ENCODE measurements at places on chromosomes 12 and 14. TPM values are rescaled to one million over a fixed set of nuclear protein-coding genes. Genes with fewer than 3 reads are reported as not detected.

DNA sequence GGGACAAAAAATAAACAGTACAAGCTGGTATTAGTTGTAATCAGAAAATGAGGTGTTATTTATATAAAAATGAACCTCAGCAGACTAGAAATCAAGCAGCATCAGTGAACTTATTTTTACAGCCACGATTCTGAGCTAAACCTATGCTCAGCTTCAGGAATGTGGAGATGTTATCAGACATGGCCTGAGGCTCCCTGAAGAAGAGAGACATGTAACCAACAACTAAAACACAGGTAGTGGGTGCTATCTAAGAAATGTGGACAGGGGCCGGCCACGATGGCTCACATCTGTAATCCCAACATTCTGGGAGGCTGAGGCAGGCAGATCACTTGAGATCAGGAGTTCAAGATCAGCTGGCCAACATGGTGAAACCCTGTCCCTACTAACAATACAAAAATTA is 534.3 kb downstream of the VRK1 start:
- no peaks in the 10 kb centered on the region for H3K4me1 ChIP-seq
- no peak for DNase-seq
- no peak overlapping the region for H3K27ac ChIP-seq
- no peaks in the 10 kb centered on the region for H3K27me3 ChIP-seq
- no peak overlapping the region for H3K4me3 ChIP-seq

- H3K27me3 ChIP-seq, result no peaks in the 10 kb centered on the region
- no peak for DNase-seq
- H3K27ac ChIP-seq, result peak overlapping the region; percentile 90
- H3K36me3 ChIP-seq, result no peaks in the 10 kb centered on the region
- peak overlapping the region; percentile 49 for H3K4me3 ChIP-seq
- peaks cover 4% of the 10 kb centered on the region for H3K4me1 ChIP-seq
Observed at GRCh38 chr12:114679942-114680341, 4.0 kb downstream of the TBX3 start.

GRCh38 chr12:121803861-121804416 is at the start of gene SETD1B:
Gene SETD1B, plus strand, starts transcription at chr12:121804009. Its CDS starts 729 bp downstream, at chr12:121804738.
- no peaks in the 10 kb centered on the region for H3K36me3 ChIP-seq
- no peaks in the 10 kb centered on the region for H3K27me3 ChIP-seq
- peak within 1 kb of the TSS; percentile 100 for H3K27ac ChIP-seq
- H3K4me3 ChIP-seq, result peak within 1 kb of the TSS; percentile 77
- H3K4me1 ChIP-seq, result peaks cover 10% of the 10 kb centered on the region
- peak; percentile 73 for DNase-seq

DNA sequence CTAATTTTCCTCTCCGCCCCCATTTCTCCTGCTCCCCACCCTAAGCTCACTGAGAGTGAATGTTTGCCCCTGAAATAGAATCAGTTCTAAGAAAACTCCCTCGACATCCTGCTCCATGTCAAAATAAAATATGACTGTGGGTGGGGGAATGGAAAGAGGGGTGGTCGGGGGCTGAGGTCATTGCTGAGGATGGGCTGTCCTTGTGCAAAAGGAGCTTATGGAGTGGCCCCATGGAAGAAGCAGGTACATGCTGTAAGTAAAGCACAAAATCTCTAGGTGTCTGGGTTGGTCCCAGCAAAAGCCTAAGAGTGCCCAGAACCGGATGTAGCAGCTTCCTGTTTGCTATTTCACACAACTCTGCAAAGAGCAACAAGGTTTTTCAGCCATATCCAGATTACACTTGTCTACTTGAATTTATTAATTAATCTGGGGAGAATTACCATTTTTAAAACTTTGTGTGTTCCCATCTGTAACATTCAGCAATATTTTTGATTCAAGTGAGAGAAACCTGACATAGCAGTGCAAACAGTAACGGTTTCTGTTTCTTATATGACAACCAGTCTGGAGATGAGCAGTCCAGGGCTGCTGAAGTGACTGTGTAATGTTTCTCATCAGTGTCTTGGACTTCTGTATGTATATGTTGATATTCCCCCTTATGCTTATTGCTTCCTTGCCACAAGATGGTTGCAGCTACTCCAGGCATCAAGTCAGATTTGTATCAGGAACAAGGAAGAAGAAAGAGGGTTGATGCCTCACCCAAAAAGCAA is 40.4 kb upstream of the GZMB start:
- no peaks in the 10 kb centered on the region for H3K27me3 ChIP-seq
- no peak for DNase-seq
- no peaks in the 10 kb centered on the region for H3K4me1 ChIP-seq

Gene PKP2
- total RNA-seq, result 21.0 TPM

Gene PGF
- total RNA-seq, result 1.8 TPM
